Ovary (tissue), 10 donors: ENCODE measurements at places on chromosomes 1 and 21. TPM values are rescaled to one million over a fixed set of nuclear protein-coding genes. Genes with fewer than 3 reads are reported as not detected.

DNA sequence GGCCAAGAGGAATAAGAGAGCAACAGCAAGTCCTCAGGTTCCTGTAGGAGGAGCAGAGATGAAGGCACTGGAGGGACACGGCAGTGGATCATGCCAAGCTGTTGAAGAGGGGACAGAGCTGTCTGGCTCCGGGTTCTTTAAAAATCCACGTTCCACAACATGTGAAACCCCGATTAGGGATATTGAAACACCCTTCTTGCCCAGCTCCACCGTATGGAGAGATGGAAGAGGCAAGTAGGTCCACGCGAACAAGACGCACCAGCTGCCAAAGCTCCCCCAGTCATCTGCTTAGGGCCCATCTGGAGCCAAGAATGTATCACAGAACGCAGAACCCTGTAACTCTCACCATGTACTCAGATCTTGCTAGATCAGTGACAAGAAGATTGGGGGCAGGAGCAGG, 3.9 kb downstream of the C1orf198 start:
- H3K4me1 ChIP-seq = peaks cover 38% of the 10 kb centered on the region
- H3K27me3 ChIP-seq = no peaks in the 10 kb centered on the region
- H3K27ac ChIP-seq = no peak overlapping the region
- no peak for DNase-seq
- H3K4me3 ChIP-seq = no peak overlapping the region
- no peaks in the 10 kb centered on the region for H3K36me3 ChIP-seq

GRCh38 chr1:201551877-201552731, 13.2 kb downstream of the NAV1 start:
- DNase-seq = no peak
- H3K4me3 ChIP-seq = no peak overlapping the region
- H3K27ac ChIP-seq = no peak overlapping the region
- no peaks in the 10 kb centered on the region for H3K4me1 ChIP-seq
- H3K36me3 ChIP-seq = no peaks in the 10 kb centered on the region
- no peaks in the 10 kb centered on the region for H3K27me3 ChIP-seq

GRCh38 chr1:242522996-242523718, 1.3 kb downstream of the PLD5 start:
- H3K4me1 ChIP-seq = peaks cover 4% of the 10 kb centered on the region

GRCh38 chr1:8427986-8428385, 110.1 kb downstream of the SLC45A1 start:
- H3K36me3 ChIP-seq = no peaks in the 10 kb centered on the region
- H3K4me3 ChIP-seq = no peak overlapping the region
- H3K27ac ChIP-seq = no peak overlapping the region
- no peaks in the 10 kb centered on the region for H3K27me3 ChIP-seq

C1orf21 gene
- 60.3 TPM for total RNA-seq

DNA sequence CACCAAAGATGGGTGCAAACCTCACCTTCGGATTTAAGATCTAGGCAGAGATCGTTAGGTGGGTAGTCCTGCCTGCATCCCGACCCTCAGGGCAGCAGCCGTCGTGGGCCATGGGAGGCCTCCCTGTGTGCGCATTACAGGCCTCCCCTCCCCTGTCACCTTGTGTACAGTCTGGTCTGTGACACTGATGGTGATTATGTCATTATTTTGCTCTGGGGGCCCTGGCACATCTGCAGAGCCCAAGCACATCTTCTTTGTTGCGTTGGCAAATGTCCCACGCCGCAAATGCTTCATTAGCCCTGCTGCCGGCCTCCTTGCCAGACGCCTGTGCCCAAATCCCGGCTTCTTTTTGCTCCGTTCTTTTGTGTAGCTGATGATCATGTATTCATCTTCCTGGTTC, 31.7 kb downstream of the PROX1 start:
- H3K4me1 ChIP-seq = no peaks in the 10 kb centered on the region
- H3K36me3 ChIP-seq = no peaks in the 10 kb centered on the region
- DNase-seq = no peak
- H3K4me3 ChIP-seq = no peak overlapping the region

LCE6A gene
- total RNA-seq = not detected

CRP gene
- not detected for total RNA-seq

GRCh38 chr1:221783437-221783836, 41.5 kb upstream of the DUSP10 start:
- no peak overlapping the region for H3K27ac ChIP-seq
- no peak overlapping the region for H3K4me3 ChIP-seq
- no peak for DNase-seq
- H3K4me1 ChIP-seq = no peaks in the 10 kb centered on the region
- H3K36me3 ChIP-seq = no peaks in the 10 kb centered on the region
- H3K27me3 ChIP-seq = no peaks in the 10 kb centered on the region

DNA sequence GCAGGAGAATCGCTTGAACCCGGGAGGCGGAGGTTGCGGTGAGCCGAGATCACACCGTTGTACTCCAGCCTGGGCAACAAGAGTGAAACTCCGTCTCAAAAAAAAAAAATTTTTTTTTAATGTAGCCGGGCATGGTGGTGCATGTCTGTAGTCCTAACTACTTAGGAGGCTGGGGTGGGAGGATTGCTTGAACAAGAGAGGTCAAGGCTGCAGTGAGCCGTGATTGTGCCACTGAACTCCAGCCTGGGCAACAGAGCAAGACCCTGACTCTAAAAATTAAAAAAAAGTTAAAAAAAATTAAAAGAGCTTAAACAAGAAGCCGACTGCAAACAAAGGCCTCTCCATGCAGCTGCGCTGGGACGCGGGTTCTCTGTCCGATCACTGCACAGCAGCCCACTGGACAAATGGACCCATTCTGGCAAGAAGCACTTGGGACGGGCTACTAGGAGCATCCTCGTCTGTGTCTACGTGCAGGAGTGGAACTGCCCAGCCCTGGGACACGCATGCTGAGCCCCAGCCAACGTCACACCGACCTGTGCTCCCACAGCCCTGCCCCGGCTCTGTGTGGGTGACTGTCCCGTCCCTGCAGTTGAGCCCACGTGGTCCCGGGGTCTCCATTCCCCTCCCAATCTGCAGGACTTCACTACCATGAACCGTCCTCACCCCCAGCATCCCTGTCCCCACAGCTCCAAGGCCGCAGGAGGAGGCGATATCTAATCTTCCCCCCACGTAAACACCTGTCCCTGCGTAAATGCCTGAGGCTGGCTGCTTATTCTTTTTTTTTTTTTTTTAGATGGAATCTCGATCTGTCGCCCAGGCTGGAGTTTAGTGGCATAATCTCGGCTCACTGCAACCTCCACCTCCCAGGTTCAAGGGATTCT, 12.3 kb downstream of the SLC35E2B start:
- peak; percentile 21 for DNase-seq
- H3K4me3 ChIP-seq = no peak overlapping the region
- H3K36me3 ChIP-seq = no peaks in the 10 kb centered on the region
- H3K4me1 ChIP-seq = peaks cover 9% of the 10 kb centered on the region
- no peak overlapping the region for H3K27ac ChIP-seq

DNA sequence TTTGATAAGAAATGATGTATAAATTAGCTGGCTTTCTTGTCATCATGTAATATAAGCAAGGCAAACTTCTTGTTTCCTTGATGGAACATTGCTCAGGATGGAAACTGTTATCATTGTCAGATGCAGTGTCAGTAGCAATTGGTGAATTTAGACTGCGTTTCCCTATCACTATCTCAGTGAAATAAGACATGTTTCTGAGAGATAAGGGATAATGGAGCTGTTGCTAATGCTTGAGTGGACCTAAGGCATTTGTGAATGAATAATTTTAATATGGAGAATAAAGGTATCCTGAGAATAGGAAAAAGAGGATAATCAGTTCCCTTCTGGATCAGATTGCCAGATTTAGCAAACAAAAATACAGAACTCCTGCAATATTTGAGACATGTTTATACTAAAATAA, 160.9 kb downstream of the HLX start:
- no peaks in the 10 kb centered on the region for H3K27me3 ChIP-seq
- H3K4me1 ChIP-seq = no peaks in the 10 kb centered on the region
- no peak for DNase-seq
- H3K27ac ChIP-seq = no peak overlapping the region
- no peaks in the 10 kb centered on the region for H3K36me3 ChIP-seq

FALEC gene
- total RNA-seq = not detected
